Stimulated activated CD4-positive, alpha-beta T cell treated with anti-CD3 and anti-CD28 coated beads, Interleukin-12 subunit alpha, Interleukin-12 subunit beta, amount 100 ng/mL, for 48 hours (primary cell): ENCODE measurements at places on chromosomes 5 and 9.

DNA sequence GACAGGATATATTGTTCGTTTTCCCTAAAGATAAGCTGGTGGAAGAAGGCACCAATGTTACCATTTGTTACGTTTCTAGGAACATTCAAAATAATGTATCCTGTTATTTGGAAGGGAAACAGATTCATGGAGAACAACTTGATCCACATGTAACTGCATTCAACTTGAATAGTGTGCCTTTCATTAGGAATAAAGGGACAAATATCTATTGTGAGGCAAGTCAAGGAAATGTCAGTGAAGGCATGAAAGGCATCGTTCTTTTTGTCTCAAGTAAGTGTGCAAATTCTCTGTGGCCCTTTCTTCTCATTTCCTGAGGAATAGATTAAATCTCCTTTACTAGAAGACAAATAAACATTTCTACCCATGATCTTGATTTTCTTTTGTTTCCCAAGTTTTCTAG, 38.0 kb downstream of the OSMR start:
- DNase-seq = no peak

GRCh38 chr9:95754533-95755420, 120.7 kb upstream of the ERCC6L2 start:
- DNase-seq = no peak

GRCh38 chr5:126182971-126183695, 240.1 kb upstream of the GRAMD2B start:
- no peak for DNase-seq

DNA sequence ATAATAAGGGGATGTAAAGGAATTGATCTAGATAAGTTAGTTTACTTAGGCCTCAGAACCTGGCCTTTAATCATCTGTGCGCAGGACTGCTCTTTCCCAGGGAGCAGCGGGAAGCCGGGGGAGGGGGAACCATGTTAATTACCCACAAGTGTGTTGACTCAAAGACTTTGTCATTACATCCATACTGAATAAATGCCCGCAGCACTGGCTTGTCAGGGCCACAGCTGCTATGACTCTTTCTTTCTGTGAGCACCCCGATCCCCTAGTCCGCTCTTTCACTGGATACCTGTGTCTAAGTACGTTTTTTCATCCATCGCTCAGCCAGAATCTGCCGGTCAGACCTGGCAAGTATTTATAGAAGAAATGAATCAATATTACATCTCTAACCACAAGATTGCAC, 249.3 kb upstream of the DMRT1 start:
- DNase-seq = no peak

DNA sequence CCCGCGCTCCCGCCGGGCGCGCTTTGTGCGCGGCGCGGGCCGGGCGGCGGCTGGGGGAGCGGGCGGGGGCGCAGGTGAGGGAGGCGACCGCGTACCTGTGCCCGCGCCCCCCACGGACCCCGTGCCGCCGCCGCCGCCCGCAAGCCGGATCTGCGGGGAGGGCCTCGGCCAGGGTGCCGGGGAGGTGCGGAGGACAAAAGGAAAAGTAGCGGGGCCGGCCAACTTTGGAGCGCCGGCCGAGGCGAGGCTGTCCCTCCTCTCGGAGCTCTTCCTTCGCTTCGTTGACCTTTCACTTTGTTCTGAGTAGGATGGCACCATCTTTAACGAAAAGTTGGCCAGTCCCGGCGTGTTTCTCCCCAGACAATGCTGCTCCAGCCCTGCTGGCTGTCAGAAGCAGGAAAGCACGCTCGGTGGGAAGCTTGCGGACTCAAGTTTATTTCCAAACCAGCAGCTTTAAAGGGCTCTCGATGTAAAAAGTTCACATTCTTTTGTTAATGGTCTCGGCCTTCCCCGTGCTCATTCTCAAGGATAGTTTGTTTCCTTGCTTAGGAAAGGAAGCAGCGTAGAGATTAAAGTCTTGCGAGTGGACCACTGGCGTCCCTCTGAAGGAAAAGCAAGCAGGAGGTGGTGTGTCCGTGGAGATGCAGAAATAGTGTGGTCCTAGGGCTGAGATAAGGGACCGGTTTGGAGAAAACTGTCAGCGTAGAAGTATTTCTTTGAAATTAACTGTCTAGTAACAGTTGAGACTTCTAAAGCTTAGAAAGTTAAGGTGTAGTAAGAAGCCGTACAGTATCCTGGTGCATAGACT, 639 bp downstream of the EHMT1 start:
- no peak for DNase-seq

DNA sequence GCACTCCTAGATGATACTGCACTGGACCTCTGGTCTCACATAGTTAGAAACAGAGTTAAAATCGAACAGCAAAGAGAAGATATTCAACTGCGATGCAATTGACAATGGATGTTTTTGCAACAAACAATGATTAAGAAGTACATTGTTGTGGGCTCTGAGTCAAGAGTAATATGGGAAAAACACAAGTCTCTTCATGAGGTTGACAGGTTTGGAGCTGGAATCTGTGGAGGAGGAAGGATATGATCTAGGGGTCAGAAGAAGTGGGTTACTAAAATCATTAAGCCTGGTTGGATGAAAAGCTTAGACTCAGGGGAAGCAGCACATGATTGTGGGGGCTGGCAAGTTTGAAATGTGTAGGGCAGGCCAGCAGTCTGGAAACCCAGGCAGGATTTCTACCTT, 53.1 kb downstream of the PDCD1LG2 start:
- no peak for DNase-seq

- DNase-seq = no peak
These were observed 295.1 kb downstream of the TLE1 start for GRCh38 chr9:81393985-81394811.

- no peak for DNase-seq
These were observed 615.9 kb downstream of the CHSY3 start for GRCh38 chr5:130520211-130520610.

DNA sequence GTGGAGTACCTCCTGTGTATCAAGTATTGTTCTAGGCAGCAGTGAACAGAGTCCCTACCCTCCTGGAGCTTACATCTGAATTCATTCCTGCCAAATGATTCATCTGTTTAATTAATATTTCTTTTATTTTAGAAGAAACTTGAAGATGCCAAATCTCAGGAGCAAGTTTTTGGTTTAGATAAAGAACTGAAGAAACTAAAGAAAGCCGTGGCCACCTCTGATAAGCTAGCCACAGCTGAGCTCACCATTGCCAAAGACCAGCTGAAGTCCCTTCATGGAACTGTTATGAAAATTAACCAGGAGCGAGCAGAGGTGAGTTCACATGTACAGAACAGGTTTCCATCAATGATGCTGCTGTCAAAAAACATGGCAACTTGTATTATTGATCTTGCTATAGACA, 57.9 kb downstream of the RAB14 start:
- DNase-seq = no peak

GRCh38 chr5:95738072-95738471, 6.9 kb downstream of the RHOBTB3 start:
- DNase-seq = no peak

- no peak for DNase-seq
These were observed 1.9 kb downstream of the TBC1D2 start for GRCh38 chr9:98253565-98253964.

DNA sequence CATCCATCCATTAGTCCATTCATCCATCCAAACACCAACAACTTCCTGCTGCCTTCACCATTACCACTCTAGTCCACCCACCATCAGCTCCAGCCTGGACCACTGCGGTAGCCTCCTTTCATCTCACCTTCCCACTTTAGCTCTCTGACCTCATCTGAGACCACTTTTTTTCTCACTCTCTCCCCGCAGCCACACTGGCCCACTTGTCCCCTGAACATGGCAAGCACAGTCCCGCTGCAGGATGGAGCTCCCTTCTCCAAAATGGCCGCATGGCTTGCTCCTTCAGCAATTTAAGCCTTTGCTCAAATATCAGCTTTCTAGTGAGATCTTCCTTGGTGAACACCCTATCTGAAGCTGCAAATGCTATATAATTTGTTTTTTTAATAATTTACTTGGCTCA, 11.1 kb downstream of the CSF1R start:
- DNase-seq = no peak

GRCh38 chr5:6396836-6397535, 18.6 kb upstream of the MED10 start:
- no peak for DNase-seq

DNA sequence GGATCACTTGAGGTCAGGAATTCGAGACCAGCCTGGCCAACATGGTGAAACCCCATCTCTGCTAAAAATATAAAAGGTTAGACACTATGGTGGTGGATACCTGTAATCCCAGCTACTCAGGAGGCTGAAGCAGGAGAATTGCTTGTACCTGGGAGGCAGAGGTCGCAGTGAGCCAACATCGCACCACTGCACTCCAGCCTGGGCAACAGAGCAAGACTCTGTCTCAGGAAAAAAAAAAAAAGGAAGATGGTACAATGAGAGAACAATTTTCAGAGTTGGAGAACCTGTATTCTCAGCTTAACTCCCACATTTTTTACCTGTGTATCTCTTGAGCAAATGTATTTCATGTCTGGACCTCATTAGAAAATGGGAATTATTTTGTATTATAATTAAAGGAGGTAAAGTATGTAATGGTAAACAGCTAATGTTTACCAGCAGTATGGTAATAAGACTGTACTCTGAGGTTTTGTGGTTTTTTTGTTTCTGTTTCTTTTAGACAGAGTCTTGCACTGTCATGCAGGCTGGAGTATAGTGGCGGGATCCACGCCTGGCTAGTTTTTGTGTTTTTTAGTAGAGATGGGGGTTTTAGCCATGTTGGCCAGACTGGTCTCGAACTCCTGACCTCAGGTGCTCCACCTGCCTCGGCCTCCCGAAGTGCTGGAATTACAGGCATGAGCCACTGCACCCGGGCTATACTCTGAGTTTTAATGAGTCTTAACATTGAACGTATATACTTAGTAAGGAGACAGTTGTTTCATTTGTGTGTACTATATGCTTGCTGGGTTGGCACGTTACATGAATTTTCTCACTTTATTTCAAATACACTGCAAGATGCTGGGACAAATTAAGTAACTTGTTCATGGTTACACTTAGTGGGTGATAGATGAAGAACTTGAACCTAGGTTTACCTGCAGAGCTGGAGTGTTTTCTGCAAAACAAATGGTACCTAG, 16.2 kb downstream of the UHRF2 start:
- DNase-seq = no peak

DNA sequence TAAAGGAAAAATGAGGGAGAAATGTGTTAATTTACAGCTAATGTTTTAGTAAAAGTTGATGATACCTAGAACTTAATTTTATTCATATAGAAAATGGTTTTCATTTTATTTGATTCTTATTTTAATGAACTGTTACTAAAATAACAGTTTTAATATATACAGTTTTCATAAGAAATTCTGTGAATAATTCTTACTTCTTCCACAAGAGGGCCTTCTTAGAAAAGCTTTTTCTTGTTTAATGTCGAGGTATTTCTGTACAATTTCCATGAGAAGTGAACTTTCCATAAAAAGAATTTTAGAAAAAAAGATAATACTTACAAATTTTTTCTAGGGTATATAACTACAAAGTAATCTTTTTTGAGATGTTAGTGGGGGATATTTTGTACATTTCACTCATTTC, 73.9 kb downstream of the KLF9 start:
- no peak for DNase-seq

DNA sequence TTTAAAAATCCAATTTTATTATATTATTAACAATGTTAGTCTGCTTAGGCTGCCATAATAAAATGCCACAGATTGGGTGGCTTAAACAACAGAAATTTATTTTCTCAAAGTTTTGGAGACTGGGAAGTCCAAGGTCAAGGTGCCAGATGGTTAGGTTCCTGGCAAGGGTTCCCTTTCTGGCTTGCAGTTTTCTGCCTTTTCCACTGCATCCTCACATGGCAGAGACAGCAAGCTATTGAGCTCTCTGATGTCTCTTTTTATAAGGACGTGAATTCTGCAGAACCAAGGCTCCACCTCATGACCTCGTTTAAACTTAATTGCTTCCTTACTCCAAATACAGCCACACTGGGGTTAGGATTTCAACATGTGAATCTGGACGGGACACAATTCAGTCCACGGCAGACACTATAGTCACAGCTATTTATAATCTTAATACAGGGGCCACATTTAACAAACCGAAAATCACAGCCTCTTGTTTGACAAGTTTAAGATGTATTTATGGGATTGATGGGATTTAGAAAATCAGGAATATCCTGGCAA, 174.9 kb upstream of the PUM3 start:
- no peak for DNase-seq

DNA sequence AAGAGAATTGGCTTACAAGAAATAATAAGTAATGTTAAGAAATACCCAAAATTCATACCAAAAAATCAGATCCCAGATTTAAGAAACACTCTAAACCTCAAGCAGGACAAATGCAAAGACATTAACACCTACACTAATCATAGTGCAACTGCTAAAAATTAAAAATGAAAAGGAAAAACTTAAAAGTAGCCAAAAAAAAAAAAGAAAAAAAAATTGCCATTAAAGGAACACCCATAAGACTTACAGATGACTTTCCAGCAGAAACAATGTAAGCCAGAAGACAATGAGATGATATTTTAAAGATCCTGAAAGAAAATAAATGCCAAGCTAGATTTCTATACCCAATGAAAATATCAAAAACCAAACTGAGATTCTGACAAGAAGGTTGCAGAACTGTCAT, 101.5 kb downstream of the DENND1A start:
- DNase-seq = no peak

DNA sequence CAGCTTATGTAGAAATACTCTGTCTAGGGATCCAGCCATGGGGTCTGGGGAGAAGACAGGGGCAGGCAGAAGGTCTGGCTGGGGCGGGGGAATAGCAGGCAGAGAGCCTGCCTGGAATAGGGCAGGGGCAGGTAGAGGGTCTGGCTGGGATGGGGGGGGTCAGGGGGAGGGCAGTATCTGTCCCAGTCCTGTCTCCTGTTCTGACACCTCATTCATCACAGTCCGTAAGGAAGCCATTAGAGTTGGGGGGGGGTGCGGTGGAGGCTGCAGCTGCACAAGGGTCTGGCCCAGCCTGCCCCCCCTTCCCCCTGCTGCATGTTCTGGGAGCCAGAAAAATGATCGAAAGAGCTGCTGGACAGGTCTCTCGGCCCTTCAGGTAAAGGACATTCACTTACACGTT, 32.6 kb downstream of the CNTFR start:
- no peak for DNase-seq

DNA sequence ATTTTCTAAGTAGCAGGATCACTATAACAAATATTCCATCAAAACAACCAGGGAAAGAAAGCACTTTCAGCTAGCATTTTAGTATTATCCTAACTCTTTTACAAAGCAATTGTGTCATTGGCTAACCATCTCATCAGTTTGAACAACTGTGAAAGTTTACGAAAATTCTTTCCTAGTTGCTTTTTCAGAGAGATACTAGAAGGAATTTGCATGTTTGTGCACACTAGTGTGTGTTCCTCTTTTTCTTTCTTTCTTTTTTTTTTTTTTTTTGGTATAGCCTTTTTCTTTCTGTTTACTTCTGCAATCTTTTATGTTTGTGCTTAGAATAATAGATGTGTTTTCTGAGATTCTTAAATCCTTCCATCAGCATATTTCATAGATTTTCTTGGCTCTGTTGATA, 124.7 kb upstream of the SEMA6A start:
- no peak for DNase-seq

DNA sequence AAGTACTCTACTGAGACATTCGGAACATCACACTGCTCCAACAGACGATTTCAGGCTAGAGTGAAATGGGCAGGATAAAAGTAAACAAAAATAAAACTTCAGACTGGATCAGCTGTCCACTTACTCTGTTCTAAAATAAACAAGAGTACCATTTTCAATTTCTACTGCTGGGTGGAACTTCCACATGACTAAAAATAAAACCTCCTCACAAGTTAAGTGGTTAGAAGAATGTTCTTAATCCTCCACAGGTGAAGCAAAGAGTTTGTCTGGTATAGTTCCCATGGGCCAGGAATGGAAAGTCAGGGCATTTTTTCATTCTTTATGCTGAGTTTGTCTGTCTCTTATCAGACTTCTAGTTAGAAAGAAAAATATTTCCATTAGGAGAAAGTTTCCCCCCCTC, 15.7 kb downstream of the NUDT12 start:
- DNase-seq = no peak

GRCh38 chr5:74363603-74364205, 276.8 kb downstream of the ENC1 start:
- DNase-seq = no peak
